IMR-90 (cell line): ENCODE measurements at places on chromosomes 11 and 22. TPM values are rescaled to one million over a fixed set of nuclear protein-coding genes. Genes with fewer than 3 reads are reported as not detected.

DNA sequence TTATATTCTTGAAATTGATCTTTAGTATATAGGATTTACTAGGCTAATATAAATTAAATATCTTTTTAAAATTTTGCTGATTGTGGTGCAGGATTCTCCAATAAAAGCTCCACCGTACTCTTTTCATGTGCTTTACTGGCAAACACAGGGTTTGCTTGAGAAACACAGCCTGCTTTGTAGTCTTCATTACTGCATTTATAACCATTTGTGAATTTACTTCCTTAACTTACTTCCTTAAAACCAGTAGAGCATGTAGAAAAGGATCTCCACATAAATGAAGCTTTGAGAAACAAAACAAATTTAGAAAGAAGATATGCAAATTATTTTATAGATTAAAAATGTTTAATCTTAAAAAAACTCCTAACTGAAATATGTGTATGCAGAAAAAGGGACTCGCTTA is 28.8 kb downstream of the SWAP70 start:
- no peak for DNase-seq

DNA sequence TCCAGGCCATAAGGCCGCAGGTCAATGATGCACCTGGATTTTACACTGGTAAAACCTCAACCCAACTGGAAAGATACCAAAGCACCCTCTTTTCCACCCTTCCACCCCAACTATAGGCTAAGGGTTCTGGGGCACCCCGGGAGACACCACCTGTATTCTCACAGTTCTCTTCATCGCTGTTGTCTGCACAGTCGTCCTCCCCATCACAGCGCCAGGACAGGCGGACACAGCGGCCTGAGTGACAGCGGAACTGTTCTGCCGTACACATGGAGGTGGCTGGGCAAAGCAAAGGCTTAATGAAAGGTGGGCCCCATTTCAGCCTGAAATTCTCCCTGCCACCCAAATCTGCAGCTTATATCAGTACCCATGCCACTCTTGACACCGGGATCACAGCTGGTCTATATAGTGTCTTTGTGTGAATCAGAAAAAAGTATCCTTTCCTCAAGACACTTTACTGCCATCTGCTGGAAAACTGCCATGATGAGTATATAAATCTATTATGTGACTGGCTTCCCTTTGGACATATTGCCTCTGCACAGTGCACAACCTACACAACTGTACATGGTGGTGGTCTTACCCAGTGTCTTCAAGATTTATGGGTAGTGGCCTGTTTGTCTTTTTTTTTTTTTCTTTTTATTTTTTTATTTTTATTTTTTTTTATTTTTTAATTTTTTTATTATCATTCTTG is 21.5 kb downstream of the LRP4 start:
- DNase-seq = peak; percentile 37

GRCh38 chr11:126282736-126283591 is at the start of gene TIRAP:
Gene TIRAP, plus strand, starts transcription at chr11:126283093. Its CDS starts 7,802 bp downstream, at chr11:126290895.
- peak; percentile 42 for DNase-seq

- DNase-seq = no peak
Measured at GRCh38 chr11:97683733-97684132, 1293.9 kb downstream of the JRKL start.

DNA sequence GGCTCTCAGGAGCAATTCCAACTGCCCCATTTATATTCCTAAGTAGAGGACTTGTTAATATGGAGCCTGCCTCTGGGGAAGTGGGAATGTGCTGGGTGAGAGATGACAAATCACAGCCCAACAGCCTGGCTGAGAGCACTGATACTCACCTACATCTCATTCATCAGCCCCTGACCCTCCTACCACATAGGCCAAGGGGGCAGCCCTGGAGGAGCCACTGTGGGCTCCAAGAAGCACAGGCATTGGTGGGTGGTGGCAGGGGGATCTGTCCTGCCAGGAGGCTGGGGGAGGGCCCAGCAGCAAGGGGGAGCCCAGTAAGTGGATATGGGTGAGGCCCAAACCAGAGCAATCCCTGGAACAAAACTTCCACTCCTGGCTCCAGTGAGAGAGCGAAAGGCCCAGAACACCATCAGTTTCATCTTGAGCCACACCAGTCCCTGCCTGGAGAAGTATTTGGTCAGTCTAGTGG is 79.7 kb downstream of the BUD13 start:
- DNase-seq = no peak

DNA sequence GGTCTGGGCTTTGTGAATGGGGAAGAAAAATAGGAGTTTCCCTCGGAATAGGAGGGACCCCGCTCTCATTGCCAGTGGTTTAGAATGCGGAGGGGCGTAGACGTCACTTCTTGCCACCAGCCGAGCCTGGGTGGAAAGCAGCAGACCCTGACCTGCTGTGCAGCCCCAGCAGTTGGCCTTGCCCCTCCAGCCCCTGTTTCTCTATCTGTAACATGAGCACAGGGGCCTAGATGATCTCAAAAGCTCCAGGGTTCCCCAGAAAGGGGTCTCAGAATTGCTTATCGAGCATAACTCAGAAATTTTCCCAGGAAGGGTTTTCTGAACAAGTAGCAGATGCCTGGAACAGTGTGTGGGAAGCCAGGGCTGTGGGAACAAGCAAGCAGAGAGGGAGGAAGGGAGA is 43.9 kb downstream of the C11orf91 start:
- DNase-seq = no peak

DNA sequence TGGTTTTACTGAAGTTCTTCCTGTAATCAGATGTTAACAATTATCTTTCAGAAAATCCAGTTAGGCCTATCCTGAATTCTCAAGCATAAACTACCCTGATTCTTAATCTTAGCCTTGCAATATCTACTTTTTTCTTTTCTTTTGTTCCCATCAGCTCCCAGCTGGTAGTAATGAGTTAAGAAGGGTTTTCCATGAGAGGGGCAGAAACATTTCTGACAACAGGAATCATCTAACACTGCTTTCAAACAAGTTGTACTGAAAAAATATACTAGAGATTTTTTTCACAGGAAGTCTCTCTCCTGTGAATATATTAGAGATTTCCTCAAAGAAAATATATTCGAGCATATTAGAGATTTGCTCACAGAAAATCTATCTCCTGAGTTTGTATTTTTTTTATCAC is 3.3 kb upstream of the TRIM6 start:
- peak; percentile 54 for DNase-seq

GRCh38 chr11:119417726-119418540 is 5.0 kb downstream of the THY1 start:
- peak; percentile 96 for DNase-seq

- no peak for DNase-seq
Measured at GRCh38 chr11:57512646-57513451, 2.7 kb downstream of the SLC43A1 start.

DNA sequence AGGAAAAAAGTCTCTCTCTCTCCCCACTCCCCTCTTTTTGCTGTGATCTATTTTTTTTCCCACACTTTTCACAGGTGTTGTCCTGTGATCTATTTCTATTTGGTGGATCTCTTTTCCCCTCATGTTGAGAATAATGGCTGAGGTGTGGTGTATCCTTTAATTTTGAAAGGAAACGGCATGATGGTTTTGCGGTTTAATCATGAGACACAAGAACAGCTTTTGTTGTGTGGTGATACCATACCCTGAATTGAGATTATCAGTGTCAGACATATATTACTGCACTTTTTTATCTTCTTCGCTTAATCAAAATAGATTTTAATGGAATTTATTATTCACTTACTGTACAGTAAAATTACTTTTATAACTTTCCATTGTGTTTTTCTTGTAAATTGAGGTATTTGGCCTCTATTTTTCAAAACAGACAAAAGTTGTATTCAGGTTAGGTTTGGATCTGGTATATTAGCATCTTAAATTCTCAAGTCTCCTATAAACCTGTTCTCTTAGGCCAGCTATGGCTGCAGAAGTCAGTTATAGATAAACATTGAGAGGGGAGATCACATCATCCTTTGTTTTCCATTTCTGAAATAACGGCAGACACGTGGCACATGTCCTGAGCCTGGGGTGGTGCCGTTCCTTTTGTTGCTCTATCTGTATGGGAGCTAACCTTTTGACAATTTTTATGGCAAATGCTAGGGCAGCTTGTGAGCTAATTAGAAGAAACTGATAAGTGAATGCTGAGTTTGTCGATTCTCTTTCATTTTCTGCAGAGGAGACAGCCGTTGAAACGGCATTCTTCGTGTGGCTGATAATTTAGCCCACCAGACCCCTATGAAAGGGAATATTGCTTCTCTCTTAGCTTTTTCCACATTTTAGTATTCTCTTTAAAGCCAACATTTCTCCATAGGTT is 25.8 kb downstream of the NF2 start:
- no peak for DNase-seq

DNA sequence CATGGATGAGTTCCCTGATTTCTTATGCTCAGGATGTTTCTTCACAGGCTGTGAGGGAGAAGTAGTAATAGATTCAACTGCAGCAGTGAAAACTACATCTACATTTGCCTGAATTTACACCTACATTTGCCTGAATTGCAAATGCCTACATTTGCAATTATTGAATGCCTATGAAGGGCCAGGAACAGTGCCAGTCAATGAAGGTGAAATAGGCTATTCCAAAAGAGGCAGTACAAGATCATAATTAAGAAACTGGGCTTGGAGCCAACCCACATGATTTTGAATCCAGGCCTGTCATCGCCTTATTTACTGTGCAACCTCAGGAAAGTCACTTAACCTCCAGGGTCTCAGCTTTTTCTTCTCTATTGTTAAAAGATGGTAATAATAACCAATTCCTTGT is 1353.3 kb downstream of the FAM181B start:
- DNase-seq = no peak

GRCh38 chr11:120168960-120169681 is 31.2 kb upstream of the TRIM29 start:
- DNase-seq = peak; percentile 45

SLC6A5 gene
- not detected in 2 replicates for polyA plus RNA-seq

CFAP68 gene
- polyA plus RNA-seq = 17.0 and 19.9 TPM in 2 replicates

APOL1 gene
- polyA plus RNA-seq = 0.69 and 0.77 TPM in 2 replicates

MYEOV gene
- polyA plus RNA-seq = 5.8 and 12.5 TPM in 2 replicates
